ACHN (cell line): ENCODE measurements at places on chromosomes 2 and 18.

DNA sequence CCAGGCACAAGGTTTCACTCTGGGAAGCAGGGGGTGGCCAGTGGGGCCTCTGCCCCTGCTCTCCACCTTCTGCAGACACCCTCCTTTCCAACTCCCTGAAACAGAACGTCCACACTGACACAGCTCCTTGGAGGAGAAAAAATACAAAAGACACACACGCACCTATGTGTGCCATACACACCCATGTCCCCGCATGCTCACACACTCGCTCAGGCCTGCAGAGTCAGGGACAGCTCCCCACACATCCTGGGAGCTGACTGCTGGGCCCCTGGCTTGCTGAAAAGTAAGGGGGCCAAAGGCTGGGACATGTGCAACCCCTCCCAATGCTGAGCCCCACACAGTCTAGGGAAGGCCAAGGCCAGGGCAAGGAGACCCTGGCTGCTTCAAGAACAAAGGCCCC is 200.5 kb downstream of the TNS1 start:
- DNase-seq, result no peak

- peak; percentile 12 for DNase-seq
Observed at GRCh38 chr2:225337183-225337582, 62.3 kb upstream of the NYAP2 start.

DNA sequence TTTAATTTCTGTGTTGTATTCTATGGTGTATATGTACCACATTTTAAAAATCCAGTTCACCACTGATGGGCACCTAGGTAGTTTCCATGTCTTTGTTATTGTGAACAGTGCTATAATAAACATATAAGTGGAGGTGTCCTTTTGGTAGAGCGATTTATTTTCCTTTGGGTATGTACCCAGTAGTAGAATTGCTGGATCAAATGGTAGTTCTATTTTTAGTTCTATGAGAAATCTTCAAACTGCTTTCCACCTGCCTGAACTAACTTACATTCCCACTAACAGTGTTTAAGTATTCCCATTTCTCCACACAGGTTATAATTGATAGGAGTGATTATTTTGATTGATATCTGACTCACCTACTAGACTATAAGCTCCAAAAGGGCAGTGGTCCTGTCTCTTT is 148.2 kb downstream of the BABAM2 start:
- no peak for DNase-seq

DNA sequence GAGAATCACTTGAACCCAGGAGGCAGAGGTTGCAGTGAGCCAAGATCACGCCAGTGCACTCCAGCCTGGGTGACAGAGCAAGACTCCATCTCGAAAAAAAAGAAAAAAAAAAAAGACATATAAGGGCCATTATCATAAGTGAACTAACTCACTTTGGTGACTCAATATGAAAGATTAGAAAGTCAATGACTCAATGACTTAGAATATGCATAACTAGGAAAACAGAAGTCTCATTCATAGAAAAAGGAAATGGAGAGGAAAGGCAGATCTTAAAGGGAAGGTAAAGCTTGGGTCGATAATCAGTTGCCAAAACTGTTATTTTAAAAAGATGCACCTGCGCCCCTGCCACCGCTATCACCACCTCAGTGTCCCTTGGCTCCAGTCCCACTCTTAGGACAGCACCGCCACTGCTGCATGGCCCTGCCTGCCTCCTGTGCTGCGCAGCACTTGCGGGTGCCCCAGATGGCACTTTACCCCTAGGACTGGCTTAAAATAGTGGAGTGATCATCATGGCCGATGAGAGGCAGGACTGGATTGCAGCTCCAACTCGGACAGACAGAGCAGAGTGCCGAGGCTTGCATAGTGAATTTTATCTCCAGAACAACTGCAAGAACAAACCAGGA is 54.7 kb downstream of the INO80D start:
- no peak for DNase-seq
